ENCODE measurements at places on chromosomes 11 and 22.

DNA sequence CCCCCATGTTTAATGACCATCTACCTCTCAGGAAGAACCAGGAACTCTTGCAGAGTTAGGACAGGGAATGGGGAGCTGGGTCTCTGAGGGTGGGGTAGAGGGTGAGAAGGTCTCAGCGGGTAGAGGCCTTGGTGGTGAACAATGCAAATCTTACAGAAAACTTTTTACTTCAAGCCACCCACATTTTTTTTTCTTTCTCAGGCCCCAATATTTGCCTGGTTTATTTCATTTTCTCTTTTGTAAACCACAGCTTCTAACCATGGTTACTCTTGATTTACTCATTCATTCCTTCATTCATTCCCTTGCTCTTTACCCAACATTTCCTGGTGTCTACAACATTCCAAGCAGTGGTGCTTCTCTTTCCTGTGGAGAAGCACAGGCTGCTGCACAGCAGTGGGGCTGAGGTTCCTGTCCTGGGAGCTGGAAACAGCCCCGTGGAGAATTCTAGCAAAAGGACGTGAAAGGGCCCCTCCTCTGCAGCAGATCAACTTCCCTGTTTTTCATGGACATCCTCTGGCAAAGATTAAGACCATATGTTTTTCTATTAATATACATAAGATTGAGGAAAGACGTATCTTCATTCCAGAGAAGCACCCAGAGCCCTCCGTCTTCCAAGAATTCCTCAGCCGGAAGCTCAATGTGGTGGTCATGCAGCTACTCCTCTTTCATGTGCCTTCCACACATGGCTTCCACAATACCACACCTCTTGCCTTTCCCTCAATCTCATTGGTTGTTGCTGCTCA is 224.4 kb upstream of the SESN3 start:
- no peak for DNase-seq

GRCh38 chr22:24845041-24845898 is 39.3 kb downstream of the SGSM1 start:
- DNase-seq = peak; percentile 33

GRCh38 chr22:19182472-19183157 is 4.1 kb upstream of the SLC25A1 start:
- no peak for DNase-seq

- DNase-seq = no peak
Observed at GRCh38 chr11:105274631-105275030, 135.1 kb upstream of the CARD18 start.

- no peak for DNase-seq
Observed at GRCh38 chr22:38567531-38568285, 2.3 kb downstream of the DMC1 start.

GRCh38 chr11:96167787-96168186 is 175.2 kb downstream of the MAML2 start:
- DNase-seq = no peak

Data from gastrocnemius medialis (tissue), 4 donors.